ENCODE measurements at places on chromosomes 5 and 9.

DNA sequence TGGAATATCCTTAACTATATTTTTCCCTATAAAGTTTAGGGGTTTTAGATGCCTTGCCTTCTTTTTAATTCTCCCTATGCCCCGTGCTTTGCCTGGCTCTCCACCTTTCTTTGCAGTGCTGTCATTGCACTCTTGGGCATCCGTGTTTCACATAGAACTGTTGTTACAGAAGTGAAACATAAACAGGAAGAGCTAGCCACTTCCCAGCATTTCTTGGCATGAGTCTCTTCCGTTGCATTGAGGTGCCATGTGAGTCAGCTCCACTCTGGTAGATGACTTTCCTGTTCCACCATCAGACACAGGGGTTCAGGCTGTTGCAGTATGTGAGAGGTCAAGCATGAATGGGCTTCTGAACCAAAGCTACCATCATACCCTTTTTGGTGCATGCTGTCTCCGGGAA, 73.4 kb downstream of the ANGPTL2 start:
- peak; percentile 89 for DNase-seq

- DNase-seq, result no peak
These were observed 679 bp downstream of the SMC5 start for GRCh38 chr9:70259512-70259802.

- DNase-seq, result peak; percentile 63
These were observed 4.9 kb downstream of the SH3GLB2 start for GRCh38 chr9:129023036-129023907.

- no peak for DNase-seq
These were observed 200.2 kb downstream of the DAB2IP start for GRCh38 chr9:121851641-121852091.

DNA sequence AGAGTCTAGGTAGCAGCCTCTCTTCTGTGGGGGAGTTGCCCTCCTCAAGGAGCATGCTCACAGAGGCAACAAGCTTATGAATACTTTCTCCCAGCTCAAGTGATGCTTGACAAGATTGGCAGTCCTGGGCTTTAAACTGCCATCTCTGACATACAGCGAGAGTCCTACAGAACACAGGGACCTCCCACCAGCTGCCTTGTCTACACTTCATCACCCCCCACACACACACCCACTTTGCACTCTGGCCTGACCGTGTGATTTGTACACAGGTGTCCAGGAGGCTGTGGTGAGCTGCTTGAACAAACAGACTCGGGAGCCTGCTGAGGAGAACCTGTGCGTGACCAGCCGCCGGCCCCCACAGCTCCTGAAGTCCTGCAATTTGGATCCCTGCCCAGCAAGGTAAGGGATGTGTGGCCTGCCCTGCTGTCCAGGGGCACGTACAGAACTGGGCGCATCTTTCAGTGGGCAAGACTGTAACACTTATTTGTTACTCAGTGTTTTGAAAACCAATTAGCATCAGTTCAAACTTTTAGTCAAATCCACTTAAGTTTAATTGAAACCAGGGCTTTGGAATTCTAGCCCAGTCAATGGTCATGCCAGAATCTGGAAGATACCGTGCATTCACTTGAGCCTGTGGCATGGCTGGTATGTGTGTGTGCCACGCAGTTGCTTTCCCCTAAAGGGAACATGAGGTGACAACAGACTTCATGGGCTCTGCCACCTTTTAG, 247.5 kb downstream of the ADAMTSL1 start:
- DNase-seq, result no peak

- DNase-seq, result no peak
These were observed 38.7 kb upstream of the CDK20 start for GRCh38 chr9:88013035-88013434.

Data from RWPE1 (cell line).